ENCODE measurements at places on chromosomes 5 and 9.

GRCh38 chr5:154758493-154758892 is 3.3 kb downstream of the LARP1 start:
- DNase-seq = no peak

- DNase-seq = no peak
Observed at GRCh38 chr9:129328355-129329042, 150.4 kb upstream of the IER5L start.

DNA sequence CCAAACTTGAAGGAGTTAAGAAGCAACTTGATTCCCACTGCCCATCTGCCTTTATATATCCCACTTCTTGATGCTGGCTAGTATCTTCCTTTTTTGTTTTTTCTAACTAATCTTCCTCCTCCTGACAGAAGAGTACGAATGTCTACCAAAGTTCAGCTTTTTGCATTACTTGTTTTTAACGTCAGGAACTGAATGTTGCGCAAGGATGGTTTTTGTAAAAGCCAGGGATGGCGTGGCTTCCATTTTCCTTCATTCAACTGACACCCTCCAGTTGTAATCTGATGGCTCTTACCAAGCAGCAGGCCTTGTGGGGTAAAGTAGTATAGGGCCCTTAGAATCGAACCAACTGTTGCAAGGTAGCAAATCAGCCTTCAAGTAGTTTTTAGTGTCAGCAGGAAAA is 70.8 kb upstream of the GPR151 start:
- DNase-seq = no peak

GRCh38 chr5:141821430-141821925 is 56.7 kb downstream of the PCDH1 start:
- DNase-seq = no peak

DNA sequence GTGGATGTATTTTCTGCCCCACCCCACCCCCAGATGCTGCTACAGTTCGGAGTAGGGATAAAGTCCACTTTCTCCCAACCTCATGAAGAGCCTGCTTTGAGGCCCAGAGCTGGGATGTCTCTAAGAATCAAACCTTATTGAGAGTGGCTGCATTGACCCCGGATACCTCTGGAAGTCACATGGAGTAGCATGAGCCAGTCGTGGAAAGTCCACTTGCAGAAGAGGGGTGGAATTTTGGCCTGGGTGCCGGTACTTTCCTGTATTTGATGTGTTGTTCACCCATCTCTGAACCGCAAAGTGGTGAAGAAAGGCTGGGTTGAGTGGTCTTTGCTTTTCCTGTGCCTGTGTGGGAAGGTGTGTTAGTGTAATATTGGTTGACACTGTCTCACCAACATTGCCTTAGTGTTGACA is 3.7 kb downstream of the OTULIN start:
- no peak for DNase-seq

- no peak for DNase-seq
Observed at GRCh38 chr9:653856-654387, 187.6 kb upstream of the DMRT1 start.

- DNase-seq = no peak
Observed at GRCh38 chr9:25212361-25212760, 465.9 kb downstream of the TUSC1 start.

- no peak for DNase-seq
Observed at GRCh38 chr9:114603248-114603647, 7.8 kb upstream of the TMEM268 start.

DNA sequence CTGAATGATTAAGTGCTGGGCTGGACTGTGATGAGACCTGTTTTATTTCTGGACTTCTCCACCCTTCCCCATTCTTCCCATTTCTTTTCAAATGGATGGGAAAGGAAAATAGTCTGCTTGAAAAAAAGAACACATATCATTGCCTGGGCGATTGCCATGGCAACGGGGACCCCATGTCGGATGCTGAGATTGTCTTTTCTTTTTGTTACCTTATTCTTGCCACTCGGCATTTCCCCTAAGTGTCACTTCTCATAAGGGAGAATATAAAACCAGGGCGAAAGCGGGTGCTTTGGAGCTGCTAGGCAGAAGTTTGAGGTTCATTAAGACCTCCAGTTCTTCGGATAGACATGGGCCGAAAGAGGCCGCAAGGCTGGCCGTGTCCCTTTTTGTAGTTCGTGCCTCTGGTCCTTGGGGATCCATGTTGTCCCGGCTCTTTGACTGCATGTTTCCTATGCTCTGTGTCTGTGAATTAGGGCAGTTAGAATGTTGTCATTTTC is 763 bp downstream of the FGD3 start:
- DNase-seq = no peak

DNA sequence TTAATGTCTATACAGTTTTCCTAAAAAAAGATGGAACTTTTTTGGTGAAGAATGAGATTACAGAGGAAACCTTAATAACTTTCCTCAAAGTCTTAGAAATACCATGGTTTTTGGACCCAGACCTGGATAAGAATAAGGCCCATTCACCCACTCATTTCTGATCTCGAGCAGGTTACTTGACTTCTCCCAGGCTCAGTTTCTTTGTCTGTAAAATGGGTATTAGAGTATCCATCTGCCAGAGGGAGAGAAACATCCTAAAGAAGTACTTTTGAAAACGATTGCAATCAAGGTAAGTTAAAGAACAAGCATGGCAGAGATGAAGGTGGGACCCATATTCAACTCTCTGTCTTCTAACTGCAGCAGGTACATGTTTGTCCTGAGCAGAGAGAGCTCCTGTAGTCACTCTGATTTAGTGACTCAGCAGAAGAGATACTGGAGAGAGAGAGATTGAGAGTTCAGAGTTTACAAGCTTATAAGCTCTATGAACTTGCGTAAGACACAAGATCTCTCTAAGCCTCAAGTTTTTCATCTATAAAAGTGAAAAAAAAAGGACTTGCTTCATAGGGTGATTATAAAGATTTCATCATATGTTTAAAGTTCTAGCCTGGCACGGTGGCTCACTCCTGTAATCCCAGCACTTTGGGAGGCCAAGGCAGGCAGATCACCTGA is 379.4 kb upstream of the SGCD start:
- no peak for DNase-seq

All from lower lobe of right lung (tissue), 2 donors.